ENCODE measurements at places on chromosomes 12 and 14. TPM values are rescaled to one million over a fixed set of nuclear protein-coding genes. Genes with fewer than 3 reads are reported as not detected.

- DNase-seq, result no peak
Measured at GRCh38 chr14:32232481-32232880, 29.4 kb upstream of the RNU6-8 start.

GRCh38 chr12:107369006-107369405, 275.7 kb upstream of the CRY1 start:
- no peak for DNase-seq

FOXG1 gene
- not detected for total RNA-seq

- no peak for DNase-seq
Measured at GRCh38 chr12:85621041-85621440, 215.2 kb downstream of the RASSF9 start.
